CD4-positive, alpha-beta T cell (primary cell): ENCODE measurements at places on chromosomes 2 and 18. TPM values are rescaled to one million over a fixed set of nuclear protein-coding genes. Genes with fewer than 3 reads are reported as not detected.

RSAD2 gene
- 3.9 TPM for total RNA-seq

GREB1 gene
- 0.22 TPM for total RNA-seq

ZNF892 gene
- 0.82 TPM for total RNA-seq

LHCGR gene
- total RNA-seq = not detected

AGXT gene
- total RNA-seq = not detected

CD207 gene
- total RNA-seq = 0.25 TPM

DSC1 gene
- 1.7 TPM for total RNA-seq

SLC11A1 gene
- total RNA-seq = 6.3 TPM

NDC80 gene
- 7.5 TPM for total RNA-seq

STAT4 gene
- 77.1 TPM for total RNA-seq

NEDD4L gene
- total RNA-seq = 13.7 TPM

CXCR4 gene
- 1,661 TPM for total RNA-seq

ATP6V1C2 gene
- total RNA-seq = not detected

ORC2 gene
- total RNA-seq = 26.6 TPM
